ENCODE measurements at places on chromosomes 3 and 15.

DNA sequence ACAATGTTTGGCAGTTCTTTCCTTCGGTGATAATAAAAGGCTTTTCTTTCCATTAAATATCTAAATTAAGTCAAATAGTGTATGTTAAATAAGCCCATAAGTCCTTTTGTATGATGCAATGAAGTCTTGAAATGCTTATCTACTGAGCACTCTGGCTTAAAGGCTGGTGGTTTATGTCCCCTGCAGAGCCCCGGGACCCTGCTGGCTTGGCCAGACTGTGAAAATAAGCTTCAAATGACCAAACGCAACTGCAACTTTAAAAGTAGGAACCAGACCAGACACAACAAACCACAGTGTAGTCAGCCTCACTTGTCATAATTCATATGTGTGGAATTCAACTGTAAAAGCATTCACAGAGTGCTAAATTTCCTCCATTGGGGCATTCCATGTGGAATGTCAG, 72.5 kb downstream of the FOXP1 start:
- no peak for DNase-seq

DNA sequence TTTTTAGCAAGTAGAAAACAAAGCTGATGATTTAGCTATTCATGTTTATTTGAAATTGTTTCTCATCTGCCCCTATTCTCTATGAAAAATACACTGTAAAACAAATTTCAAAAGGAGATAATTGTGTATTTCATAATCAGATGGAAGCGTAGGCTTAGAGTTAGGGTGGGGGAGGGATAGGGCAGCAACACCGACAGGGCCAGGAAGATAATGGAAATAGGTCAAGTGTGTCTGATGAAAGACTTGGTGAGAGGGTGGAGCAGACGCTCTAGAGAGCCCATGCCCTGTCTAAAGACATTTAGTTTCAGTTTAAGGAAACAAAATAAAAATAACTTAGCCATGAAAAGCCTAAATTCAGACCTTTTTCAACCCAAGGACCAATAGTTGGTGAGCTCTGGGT, 51.6 kb upstream of the ARL6 start:
- no peak for DNase-seq

DNA sequence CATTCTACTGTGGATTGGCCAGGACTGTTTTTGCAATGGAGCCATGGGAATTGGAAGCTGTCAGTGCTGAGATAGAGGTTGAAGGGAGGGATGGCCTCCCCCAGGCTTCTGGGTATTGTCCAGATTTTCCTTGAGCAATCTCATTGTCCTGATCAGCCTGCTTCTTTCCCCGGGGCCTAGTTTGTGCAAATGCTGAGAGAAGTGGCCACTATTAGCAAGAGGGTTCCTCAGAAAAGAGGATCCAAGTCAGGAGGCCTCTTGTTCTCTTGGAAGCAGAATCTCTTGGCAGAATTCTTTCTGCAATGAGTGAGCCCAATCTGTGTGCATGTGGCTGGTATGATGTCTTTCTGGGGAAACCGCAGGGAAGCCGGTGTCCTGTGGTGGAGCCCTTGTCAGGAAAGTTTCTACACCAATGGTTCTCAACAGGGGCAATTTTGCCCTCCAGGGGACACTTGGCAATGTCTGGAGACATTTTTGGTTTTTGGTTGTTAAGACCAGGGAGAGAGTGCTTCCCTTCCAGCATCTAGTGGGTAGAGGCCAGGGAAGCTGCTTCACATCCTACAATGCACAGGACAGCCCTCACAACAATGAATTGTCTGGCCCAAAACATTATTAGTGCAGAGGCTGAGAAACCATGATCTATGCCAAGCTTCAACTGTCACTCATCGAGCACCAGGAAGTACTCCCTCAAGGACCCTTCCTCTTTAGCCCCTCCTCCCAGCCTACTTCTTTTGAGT, 2.0 kb downstream of the LIPC start:
- no peak for DNase-seq

DNA sequence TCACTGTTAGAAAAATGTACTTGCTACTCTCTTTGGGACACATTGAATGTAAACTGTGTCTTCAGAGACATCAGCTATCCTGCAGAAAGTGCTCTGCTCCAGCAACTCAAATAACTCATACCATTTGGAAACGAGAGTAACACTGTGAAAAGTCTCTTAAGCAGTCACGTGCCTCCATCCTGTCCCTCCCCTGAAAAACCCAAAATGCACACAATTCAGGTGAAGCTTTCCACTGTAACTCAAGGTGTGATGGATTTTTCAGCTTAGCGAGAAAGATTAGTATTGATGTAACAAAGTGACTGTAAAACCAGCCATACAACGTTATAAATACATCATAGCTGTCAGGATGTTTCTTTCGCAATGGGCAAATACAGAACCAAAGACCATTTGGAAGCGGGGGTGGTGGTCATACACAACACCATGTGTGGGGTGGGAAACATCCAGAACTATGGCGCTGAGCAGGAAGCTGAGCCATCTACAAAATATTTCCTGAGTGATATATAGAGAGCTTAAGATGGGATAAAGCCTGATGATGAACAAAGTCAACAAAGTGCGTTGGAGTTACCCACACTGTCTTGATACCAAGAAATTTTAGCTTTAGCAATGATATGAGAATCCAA, 332.3 kb downstream of the FOXP1 start:
- no peak for DNase-seq
